ENCODE measurements at places on chromosomes 2 and 18. TPM values are rescaled to one million over a fixed set of nuclear protein-coding genes. Genes with fewer than 3 reads are reported as not detected.

Gene GMPPA
- 30.2 TPM for total RNA-seq

Gene ACVR1C
- 0.10 TPM for total RNA-seq

Gene FABP1
- total RNA-seq, result not detected

Gene SEPTIN10
- total RNA-seq, result 69.8 TPM

Gene TSGA10
- total RNA-seq, result 4.2 TPM

Gene FEV
- total RNA-seq, result 0.56 TPM

DNA sequence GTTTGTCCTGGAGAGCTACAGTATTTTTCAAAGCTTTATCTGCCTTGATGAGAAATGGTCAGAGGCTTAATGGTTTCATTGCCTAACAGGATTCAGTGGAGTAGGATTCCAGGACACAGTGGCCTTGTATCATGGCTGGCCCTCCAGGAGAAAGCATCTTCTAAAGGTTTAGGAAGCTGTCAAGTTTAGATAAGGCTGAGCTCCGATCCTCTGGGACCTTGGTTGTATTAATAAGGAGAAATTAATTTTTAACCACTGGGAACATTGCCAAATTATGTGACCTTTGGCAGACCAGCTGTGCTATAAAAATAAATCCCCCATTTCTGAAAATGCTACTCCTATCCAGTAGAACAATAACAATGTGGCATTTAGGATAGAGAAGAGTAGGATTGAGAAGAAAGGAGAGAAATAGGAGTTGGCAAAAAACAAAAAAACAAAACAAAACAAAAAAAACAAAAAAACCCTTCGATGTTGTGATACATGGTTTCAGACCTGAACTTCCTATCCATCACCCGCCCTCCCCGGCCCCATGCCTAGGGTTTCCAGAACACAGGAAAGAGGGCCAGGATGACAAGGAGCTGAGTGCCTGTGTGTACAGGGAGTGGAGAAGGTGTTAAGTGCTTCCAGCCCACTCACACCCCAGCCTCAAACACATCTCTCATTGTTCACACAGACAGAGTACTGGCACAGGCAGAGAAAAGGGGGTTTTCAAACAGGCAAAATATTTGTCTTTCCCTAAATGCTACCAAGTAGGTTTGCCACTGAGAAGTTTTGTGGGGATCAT lies 6.3 kb downstream of the NRP2 start:
- no peak overlapping the region for H3K27ac ChIP-seq
- no peak overlapping the region for H3K4me3 ChIP-seq

GRCh38 chr2:40851661-40852060 lies 399.8 kb upstream of the SLC8A1 start:
- DNase-seq, result no peak
- H3K4me1 ChIP-seq, result no peaks in the 10 kb centered on the region
- no peaks in the 10 kb centered on the region for H3K36me3 ChIP-seq
- no peak overlapping the region for H3K4me3 ChIP-seq
- no peak overlapping the region for H3K27ac ChIP-seq

DNA sequence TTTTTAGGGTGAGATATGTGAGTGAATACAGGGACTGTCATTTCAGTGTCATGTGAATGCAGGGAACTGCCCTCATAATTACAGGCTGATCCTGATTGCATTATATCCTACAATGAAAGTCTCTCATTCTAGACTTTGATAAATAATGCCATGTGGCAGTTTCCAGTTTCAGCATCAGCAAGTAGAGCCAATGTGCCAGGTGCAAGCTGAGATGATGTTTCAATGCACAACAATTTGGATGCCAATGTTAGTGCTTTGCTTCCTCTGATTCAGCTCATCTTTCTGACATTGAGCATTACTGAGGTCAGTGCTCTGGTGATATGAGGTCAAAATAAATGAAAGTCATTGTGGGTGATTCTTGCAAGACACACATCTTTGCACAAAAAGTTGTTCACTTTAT lies 63.7 kb upstream of the TFPI start:
- DNase-seq, result no peak
- peaks cover 8% of the 10 kb centered on the region for H3K4me1 ChIP-seq
- no peak overlapping the region for H3K4me3 ChIP-seq
- H3K36me3 ChIP-seq, result no peaks in the 10 kb centered on the region
- H3K27ac ChIP-seq, result no peak overlapping the region

- peaks cover 5% of the 10 kb centered on the region for H3K27me3 ChIP-seq
- no peak overlapping the region for H3K4me3 ChIP-seq
- DNase-seq, result no peak
- no peak overlapping the region for H3K27ac ChIP-seq
These were observed 64.4 kb downstream of the SP110 start for GRCh38 chr2:230155359-230155758.

GRCh38 chr2:866887-867286 lies 83.8 kb upstream of the SNTG2 start:
- peaks cover 39% of the 10 kb centered on the region for H3K4me1 ChIP-seq
- DNase-seq, result no peak
- H3K27me3 ChIP-seq, result peaks cover 8% of the 10 kb centered on the region
- peak overlapping the region; percentile 39 for H3K4me3 ChIP-seq
- H3K27ac ChIP-seq, result peak overlapping the region; percentile 70

DNA sequence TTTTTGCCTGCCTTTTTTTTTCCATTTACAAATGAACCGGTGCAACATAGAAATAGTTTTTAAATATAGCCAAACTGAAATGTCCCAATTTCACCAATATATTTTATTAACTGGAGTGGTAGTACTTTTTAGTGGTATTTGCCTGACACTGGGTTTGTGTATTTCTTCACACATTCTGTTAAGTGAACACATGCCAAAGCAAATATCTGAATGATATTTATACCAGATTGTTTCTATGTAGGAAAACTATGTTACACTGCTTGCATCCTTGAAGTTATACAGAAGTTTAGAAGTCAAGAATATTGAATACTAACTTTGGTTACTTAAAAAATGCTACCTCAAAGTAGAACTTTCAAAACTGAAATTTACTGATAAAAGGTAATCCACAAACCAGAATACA lies 19.4 kb upstream of the ITPRID2 start:
- H3K4me3 ChIP-seq, result no peak overlapping the region
- H3K27ac ChIP-seq, result no peak overlapping the region
- no peak for DNase-seq
- H3K4me1 ChIP-seq, result no peaks in the 10 kb centered on the region
- no peaks in the 10 kb centered on the region for H3K36me3 ChIP-seq
- H3K27me3 ChIP-seq, result no peaks in the 10 kb centered on the region

GRCh38 chr2:241956521-241957110 lies 87.1 kb downstream of the RTP5 start:
- H3K27ac ChIP-seq, result no peak overlapping the region
- peaks cover 2% of the 10 kb centered on the region for H3K27me3 ChIP-seq
- H3K4me3 ChIP-seq, result no peak overlapping the region

All from endothelial cell (in vitro differentiated cells).